ENCODE measurements at places on chromosomes 6 and 20.

- no peak for DNase-seq
- H3K27me3 ChIP-seq: peaks cover 9% of the 10 kb centered on the region
- H3K4me3 ChIP-seq: no peak overlapping the region
Observed at GRCh38 chr6:85756982-85757381, 114.3 kb upstream of the SYNCRIP start.

- H3K36me3 ChIP-seq: peaks cover 50% of the 10 kb centered on the region
- H3K4me1 ChIP-seq: peaks cover 48% of the 10 kb centered on the region
- H3K27ac ChIP-seq: peak overlapping the region; percentile 98
Observed at GRCh38 chr6:33787954-33788693, 806 bp downstream of the LEMD2 start.

- H3K27ac ChIP-seq: peak overlapping the region; percentile 13
- peaks cover 96% of the 10 kb centered on the region for H3K36me3 ChIP-seq
- DNase-seq: peak; percentile 49
Observed at GRCh38 chr20:58447511-58448391, 58.7 kb downstream of the VAPB start.

GRCh38 chr20:31861385-31862156 lies 8.8 kb downstream of the DUSP15 start:
- H3K4me3 ChIP-seq: peak overlapping the region; percentile 41
- H3K36me3 ChIP-seq: no peaks in the 10 kb centered on the region
- H3K27ac ChIP-seq: no peak overlapping the region
- H3K27me3 ChIP-seq: peaks cover 33% of the 10 kb centered on the region

- H3K27ac ChIP-seq: no peak overlapping the region
- H3K4me1 ChIP-seq: peaks cover 26% of the 10 kb centered on the region
- no peak overlapping the region for H3K4me3 ChIP-seq
- peaks cover 17% of the 10 kb centered on the region for H3K27me3 ChIP-seq
- DNase-seq: no peak
Observed at GRCh38 chr6:131787079-131787478, 20.7 kb upstream of the ENPP1 start.

- peaks cover 9% of the 10 kb centered on the region for H3K36me3 ChIP-seq
- H3K4me1 ChIP-seq: peaks cover 13% of the 10 kb centered on the region
- no peaks in the 10 kb centered on the region for H3K27me3 ChIP-seq
Observed at GRCh38 chr20:3842348-3842930, 4.2 kb upstream of the MAVS start.

- DNase-seq: no peak
- peaks cover 5% of the 10 kb centered on the region for H3K27me3 ChIP-seq
- H3K4me3 ChIP-seq: no peak overlapping the region
Observed at GRCh38 chr6:170122651-170123050, 168.2 kb downstream of the DLL1 start.

GRCh38 chr20:25496968-25497401 lies 88.3 kb downstream of the NINL start:
- no peak overlapping the region for H3K4me3 ChIP-seq
- no peaks in the 10 kb centered on the region for H3K27me3 ChIP-seq
- DNase-seq: no peak
- H3K27ac ChIP-seq: no peak overlapping the region
- no peaks in the 10 kb centered on the region for H3K36me3 ChIP-seq
- no peaks in the 10 kb centered on the region for H3K4me1 ChIP-seq

- H3K36me3 ChIP-seq: no peaks in the 10 kb centered on the region
- no peaks in the 10 kb centered on the region for H3K4me1 ChIP-seq
- no peak for DNase-seq
- H3K27ac ChIP-seq: no peak overlapping the region
Observed at GRCh38 chr6:75155631-75156030, 50.2 kb downstream of the COL12A1 start.

DNA sequence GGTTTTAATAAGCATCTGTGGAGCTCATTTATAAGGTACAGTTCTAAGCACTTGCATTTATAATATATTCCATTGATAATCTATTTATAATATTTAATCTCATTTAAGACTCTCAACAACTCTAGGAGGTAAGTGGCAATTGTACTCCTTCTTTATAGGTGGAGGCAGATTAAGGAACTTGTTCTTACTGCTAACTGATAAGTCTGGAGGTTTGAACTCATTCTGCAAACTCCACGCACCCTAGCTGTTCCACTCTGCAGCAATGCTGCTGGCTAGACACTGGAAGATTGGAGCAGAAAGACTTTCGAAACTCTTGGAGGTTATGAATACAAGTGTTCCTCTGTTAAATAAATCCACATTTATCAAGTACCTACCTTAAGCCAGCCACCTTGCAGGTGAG lies 793 bp upstream of the HDAC2 start:
- DNase-seq: peak; percentile 37
- H3K36me3 ChIP-seq: peaks cover 33% of the 10 kb centered on the region
- H3K4me1 ChIP-seq: peaks cover 39% of the 10 kb centered on the region
- H3K4me3 ChIP-seq: peak overlapping the region; percentile 98

DNA sequence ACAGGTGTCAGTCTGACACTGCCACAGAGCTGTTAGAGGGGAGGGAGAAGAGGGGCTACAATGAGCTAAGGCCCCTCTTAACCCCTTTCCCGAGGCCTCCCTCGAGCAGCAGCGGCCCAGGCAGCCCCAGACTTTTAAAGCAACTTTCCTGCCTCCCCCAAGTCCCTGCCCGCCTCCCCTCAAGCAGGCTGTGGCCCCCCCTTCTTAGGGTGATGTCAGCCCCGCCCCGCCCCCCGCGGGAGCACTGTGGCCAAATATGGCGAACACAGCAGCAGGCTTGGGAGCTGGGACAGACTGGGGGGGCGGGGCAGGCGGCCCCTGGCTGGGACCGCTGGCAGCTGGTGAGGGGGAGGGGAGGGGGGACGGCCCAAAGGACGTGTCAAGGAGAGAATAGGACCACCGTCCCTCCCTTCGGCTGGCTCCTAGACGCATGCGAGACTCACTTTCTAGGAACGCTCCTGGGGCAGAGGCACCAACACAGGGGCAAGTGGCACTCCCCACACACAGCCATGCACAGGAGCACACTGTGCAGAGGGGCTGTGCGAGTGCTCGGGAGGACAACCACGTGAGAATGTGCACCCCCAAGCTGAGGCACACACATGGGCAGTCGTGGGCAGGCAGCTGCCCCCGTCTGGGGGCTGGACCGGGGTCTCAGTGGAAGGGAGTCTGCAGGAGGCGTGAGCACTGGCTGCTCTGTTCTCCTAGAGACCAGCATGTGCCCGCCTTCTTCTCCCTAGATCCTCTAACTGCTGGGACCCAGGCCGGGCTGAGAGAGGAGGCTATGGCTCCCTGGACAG lies 6.7 kb downstream of the TEAD3 start:
- no peak overlapping the region for H3K27ac ChIP-seq
- H3K27me3 ChIP-seq: no peaks in the 10 kb centered on the region
- no peak for DNase-seq
- peaks cover 23% of the 10 kb centered on the region for H3K4me1 ChIP-seq
- no peaks in the 10 kb centered on the region for H3K36me3 ChIP-seq
- H3K4me3 ChIP-seq: no peak overlapping the region

- no peak overlapping the region for H3K27ac ChIP-seq
- peaks cover 2% of the 10 kb centered on the region for H3K27me3 ChIP-seq
- DNase-seq: peak; percentile 75
- H3K4me3 ChIP-seq: no peak overlapping the region
- H3K36me3 ChIP-seq: no peaks in the 10 kb centered on the region
Observed at GRCh38 chr6:35552285-35552917, 39.7 kb upstream of the TULP1 start.

GRCh38 chr6:132310921-132311320 lies 90.4 kb downstream of the MOXD1 start:
- H3K4me3 ChIP-seq: no peak overlapping the region
- no peaks in the 10 kb centered on the region for H3K36me3 ChIP-seq
- H3K4me1 ChIP-seq: no peaks in the 10 kb centered on the region

GRCh38 chr20:61569825-61570224 lies 317.8 kb downstream of the CDH4 start:
- no peak overlapping the region for H3K27ac ChIP-seq
- no peaks in the 10 kb centered on the region for H3K36me3 ChIP-seq
- H3K4me3 ChIP-seq: no peak overlapping the region
- no peaks in the 10 kb centered on the region for H3K27me3 ChIP-seq
- no peak for DNase-seq

DNA sequence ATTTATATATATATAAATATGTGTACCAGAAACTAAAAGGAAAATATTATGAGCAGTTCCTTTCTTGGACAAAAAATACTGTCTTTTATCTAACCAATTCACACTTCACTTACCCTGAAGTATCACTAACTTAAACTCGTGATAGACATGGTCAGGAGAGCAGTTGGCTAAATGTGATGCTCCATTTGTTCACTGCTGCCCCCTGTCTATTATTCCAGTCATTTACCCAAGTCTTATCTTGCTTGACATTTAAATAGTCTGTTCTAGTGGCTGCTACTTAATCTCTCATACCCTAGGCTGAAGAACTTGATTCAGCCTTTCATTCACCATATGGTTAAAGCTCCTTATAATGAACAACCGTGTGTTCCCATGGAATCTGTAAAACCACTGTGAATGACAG lies 789.6 kb upstream of the EYS start:
- H3K27ac ChIP-seq: no peak overlapping the region
- H3K27me3 ChIP-seq: no peaks in the 10 kb centered on the region
- no peak overlapping the region for H3K4me3 ChIP-seq
- H3K36me3 ChIP-seq: no peaks in the 10 kb centered on the region
- H3K4me1 ChIP-seq: no peaks in the 10 kb centered on the region

DNA sequence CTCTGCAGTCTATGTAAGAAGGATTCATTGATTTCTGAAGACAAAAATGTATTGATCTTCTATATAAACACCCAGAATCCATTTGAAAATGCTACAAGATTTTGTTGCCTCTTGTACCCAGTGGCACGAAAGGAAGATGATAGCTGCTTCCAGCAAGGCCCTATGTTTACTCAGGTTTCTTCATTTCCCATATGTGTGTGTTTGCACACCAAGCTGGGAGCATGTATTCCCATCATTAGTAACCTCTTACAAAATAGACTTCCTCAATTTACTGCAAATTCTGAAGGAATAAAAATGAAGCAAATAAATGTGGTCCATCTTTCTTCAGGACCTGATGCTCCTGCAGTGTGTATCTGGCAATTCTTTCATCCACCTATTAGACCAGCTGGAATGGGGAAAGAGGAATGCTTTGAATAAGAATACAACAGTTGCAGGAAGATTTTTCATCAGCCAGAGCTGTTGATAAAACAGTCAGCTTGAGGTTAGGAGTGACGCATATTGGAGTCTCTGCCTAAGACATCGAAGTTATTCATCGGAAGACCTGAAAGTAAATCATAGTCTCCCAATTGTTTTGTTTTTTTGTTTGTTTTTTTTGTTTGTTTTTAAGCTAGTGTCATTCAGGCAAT lies 132.3 kb downstream of the PDE7B start:
- no peaks in the 10 kb centered on the region for H3K4me1 ChIP-seq
- no peak for DNase-seq
- H3K27ac ChIP-seq: no peak overlapping the region
- no peaks in the 10 kb centered on the region for H3K36me3 ChIP-seq

GRCh38 chr20:9141070-9141469 lies 72.2 kb downstream of the PLCB4 start:
- DNase-seq: no peak
- H3K27ac ChIP-seq: no peak overlapping the region
- H3K4me1 ChIP-seq: no peaks in the 10 kb centered on the region
- no peaks in the 10 kb centered on the region for H3K36me3 ChIP-seq

DNA sequence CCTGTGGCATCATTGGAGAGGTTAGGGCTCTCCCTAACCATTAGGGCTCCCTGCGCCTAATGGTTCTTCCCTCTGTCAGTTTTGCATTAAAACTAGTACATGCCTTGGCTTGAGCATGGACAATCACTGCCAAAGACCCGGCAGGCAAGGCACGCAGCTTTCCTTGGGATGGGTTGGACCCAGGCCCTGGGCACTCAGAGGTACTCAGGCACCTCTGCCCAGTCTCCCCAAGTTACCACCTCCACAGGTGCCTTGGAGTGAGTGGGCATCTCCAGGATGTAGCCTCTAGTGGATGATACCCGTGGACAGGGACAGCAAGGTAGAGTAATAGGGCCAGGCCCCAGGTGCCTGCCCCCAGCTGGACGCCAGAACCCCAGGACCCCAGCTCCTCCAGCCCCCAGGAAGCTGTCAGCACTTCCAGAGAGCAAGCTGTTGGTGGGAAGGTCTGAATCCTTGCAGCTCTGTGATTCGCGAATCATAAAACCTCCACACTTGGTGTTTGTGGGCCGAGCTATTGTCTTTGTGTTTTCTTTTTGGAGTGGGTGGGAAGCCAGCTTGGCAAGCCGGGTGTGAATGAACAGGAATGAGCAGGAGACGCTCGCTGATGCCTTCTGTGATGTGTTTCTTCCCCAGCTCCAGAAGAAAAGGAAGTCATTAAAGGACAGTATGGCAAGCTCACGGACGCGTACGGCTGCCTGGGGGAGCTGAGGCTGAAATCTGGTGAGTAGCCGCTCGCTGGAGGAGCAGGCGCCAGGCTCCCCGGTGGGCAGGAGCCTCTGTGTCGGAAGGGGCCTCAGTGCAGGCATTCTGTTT lies 35.1 kb downstream of the SYNJ2 start:
- DNase-seq: no peak
- H3K27ac ChIP-seq: no peak overlapping the region
- no peak overlapping the region for H3K4me3 ChIP-seq
- no peaks in the 10 kb centered on the region for H3K27me3 ChIP-seq

DNA sequence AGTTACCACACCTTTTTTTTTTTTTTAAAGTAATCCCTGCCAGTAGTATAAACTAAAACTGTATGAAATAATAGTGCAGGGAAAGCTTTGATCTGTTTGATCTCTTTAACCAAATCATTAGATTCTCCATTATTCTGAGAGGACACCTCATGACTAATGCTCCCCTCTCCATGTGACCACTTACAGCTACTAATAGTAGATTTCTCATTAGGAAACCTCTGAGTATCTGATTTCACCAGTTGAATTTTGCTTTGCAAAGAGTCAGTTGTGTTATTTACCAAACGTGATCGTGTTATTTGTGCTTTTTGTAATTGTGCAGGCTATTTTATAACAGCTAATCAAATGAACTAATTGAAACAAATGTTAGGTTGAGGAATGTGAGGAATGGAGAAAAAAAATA lies 12.5 kb downstream of the CASP8AP2 start:
- H3K27ac ChIP-seq: no peak overlapping the region
- H3K4me3 ChIP-seq: no peak overlapping the region
- peaks cover 36% of the 10 kb centered on the region for H3K4me1 ChIP-seq
- H3K36me3 ChIP-seq: peaks cover 73% of the 10 kb centered on the region

GRCh38 chr20:18645851-18646250 lies 58.0 kb downstream of the DTD1 start:
- DNase-seq: no peak
- H3K27ac ChIP-seq: no peak overlapping the region
- peaks cover 2% of the 10 kb centered on the region for H3K4me1 ChIP-seq
- H3K4me3 ChIP-seq: no peak overlapping the region

GRCh38 chr6:109701774-109702173 lies 10.7 kb downstream of the FIG4 start:
- peaks cover 17% of the 10 kb centered on the region for H3K4me1 ChIP-seq
- DNase-seq: no peak
- H3K27me3 ChIP-seq: no peaks in the 10 kb centered on the region
- H3K27ac ChIP-seq: no peak overlapping the region
- H3K36me3 ChIP-seq: peaks cover 2% of the 10 kb centered on the region

DNA sequence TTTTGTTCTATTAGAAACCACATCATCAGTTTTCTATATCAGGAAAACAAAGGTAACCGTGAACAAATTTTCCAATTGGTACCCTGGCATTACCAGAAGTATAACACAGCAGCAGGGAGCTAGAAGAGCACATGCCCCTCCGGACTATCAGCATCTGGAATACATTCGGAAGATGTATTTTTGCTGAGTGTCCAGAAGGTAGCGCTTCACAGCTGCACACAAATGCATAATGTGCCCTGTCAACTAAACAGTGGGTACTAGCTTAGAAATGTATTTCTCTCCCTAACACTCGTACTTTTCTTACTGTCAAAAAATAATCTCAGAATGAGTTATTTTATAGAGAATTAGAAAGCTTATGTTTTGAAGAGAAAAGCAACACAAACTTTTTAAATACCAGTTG lies 77.6 kb downstream of the HUS1B start:
- peaks cover 31% of the 10 kb centered on the region for H3K36me3 ChIP-seq
- DNase-seq: no peak
- peaks cover 24% of the 10 kb centered on the region for H3K4me1 ChIP-seq
